Neural crest cell (in vitro differentiated cells): ENCODE measurements at places on chromosomes 6 and 20. TPM values are rescaled to one million over a fixed set of nuclear protein-coding genes. Genes with fewer than 3 reads are reported as not detected.
A peak's percentile ranks its signal among the peaks of the same experiment; 100 is the strongest.

Gene EYS
- 0.40 and 0.48 TPM in 2 replicates for total RNA-seq

Gene POM121L2
- not detected in 2 replicates for total RNA-seq

Gene TTK
- 45.0 and 45.5 TPM in 2 replicates for total RNA-seq

Gene ANKEF1
- total RNA-seq, result 3.7 and 3.8 TPM in 2 replicates

Gene EYA4
- 0.86 and 1.6 TPM in 2 replicates for total RNA-seq

Gene FUCA2
- total RNA-seq, result 48.9 and 52.3 TPM in 2 replicates

Gene ASIP
- not detected in 2 replicates for total RNA-seq

Gene LRRC73
- 2.1 and 2.7 TPM in 2 replicates for total RNA-seq

Gene BEND3
- total RNA-seq, result 24.1 and 24.9 TPM in 2 replicates

GRCh38 chr20:47196091-47197081 is 160.1 kb downstream of the ZMYND8 start:
- H3K4me1 ChIP-seq, result peaks cover 7% of the 10 kb centered on the region
- peak; percentile 81 for DNase-seq
- peaks cover 3% of the 10 kb centered on the region for H3K27me3 ChIP-seq
- H3K27ac ChIP-seq, result no peak overlapping the region
- H3K36me3 ChIP-seq, result no peaks in the 10 kb centered on the region

DNA sequence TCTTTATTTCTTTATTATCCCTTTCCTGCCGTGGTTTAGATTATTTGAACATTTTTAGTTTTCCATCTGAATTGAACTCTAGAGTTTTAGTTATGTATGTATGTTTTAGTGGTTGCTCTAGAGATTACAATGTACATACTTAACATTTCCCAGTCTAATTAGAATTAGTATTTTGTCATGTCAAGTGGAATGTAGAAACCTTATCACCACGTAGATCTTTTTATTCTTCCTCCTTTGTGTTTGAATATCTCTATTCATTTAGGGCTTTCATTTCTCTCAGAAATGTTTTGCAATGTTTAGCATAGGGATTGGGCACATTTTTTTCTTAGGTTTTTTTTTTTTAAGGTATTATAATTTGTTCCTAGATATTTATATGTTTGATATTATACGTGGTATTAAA is 73.1 kb upstream of the EZR start:
- no peak for DNase-seq
- H3K27ac ChIP-seq, result no peak overlapping the region
- no peak overlapping the region for H3K4me3 ChIP-seq
- H3K4me1 ChIP-seq, result peaks cover 5% of the 10 kb centered on the region

- H3K4me3 ChIP-seq, result no peak overlapping the region
- H3K36me3 ChIP-seq, result no peaks in the 10 kb centered on the region
- H3K4me1 ChIP-seq, result peaks cover 5% of the 10 kb centered on the region
- peaks cover 4% of the 10 kb centered on the region for H3K27me3 ChIP-seq
- DNase-seq, result no peak
Observed at GRCh38 chr20:20010639-20011500, 6.3 kb upstream of the NAA20 start.

DNA sequence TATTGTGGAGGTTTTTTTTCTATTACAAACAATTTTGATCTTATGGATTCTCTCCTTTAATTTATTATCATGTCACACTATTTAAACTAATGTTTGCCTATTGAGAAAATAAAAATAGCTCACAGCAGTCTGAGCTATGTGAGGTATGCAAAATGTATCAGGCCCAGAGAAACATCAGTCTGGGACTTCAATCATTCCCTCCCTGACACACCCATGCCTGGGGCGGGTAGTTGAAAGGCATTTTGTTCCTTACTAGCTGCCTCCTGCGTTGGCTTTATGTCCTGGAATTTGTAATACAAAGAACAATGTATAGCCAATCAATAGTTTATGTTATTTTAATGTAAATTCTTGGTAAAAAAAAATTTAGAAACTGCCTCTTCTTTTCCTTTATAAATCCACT is 403.3 kb downstream of the EPM2A start:
- H3K27ac ChIP-seq, result no peak overlapping the region
- no peaks in the 10 kb centered on the region for H3K4me1 ChIP-seq
- H3K27me3 ChIP-seq, result no peaks in the 10 kb centered on the region
- H3K36me3 ChIP-seq, result no peaks in the 10 kb centered on the region
- no peak overlapping the region for H3K4me3 ChIP-seq
- no peak for DNase-seq

DNA sequence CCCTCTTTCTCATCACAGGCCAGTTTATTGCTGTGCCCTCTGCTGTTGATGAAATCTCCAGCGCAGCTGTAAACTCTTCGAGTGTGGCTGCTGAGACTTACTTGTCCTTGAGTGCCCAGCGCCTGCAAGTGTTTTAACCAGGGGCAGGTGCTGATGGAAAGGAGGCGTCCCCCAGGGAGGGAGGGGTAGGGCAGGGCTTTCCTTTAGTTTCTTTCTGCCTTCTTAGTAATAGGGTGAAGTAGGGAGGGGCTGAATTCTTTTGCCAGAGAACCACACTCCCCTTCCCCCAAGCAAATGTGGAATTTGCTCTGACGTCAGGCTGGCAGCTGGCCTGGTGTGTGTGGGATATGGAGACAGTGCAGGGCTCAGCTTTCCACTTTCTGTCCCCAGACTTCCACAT is 61.2 kb downstream of the IGF2R start:
- peaks cover 17% of the 10 kb centered on the region for H3K36me3 ChIP-seq
- no peaks in the 10 kb centered on the region for H3K27me3 ChIP-seq
- peaks cover 13% of the 10 kb centered on the region for H3K4me1 ChIP-seq
- H3K4me3 ChIP-seq, result peak overlapping the region; percentile 0
- DNase-seq, result no peak

DNA sequence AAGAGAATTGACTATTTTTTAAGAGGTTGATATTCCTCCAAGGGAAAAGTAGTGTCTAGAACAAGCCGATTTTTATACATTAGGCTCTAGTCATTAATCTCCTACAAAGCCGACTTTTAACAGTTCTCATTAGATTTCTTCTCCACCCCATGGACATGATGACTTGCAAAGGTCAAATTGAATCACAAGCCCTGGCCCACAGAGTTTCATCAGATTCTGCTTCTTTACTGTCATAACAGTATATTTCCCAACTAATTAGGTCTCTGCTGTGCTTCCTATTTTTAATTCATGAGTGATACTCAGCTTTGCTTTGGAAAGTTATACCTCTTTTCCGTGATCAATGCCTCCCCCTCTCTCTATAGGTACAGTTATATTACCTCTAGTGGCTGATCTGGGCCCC is 90.6 kb upstream of the ADGRB3 start:
- peaks cover 5% of the 10 kb centered on the region for H3K36me3 ChIP-seq
- H3K27me3 ChIP-seq, result no peaks in the 10 kb centered on the region
- DNase-seq, result no peak
- H3K4me3 ChIP-seq, result no peak overlapping the region
- H3K4me1 ChIP-seq, result no peaks in the 10 kb centered on the region
- H3K27ac ChIP-seq, result no peak overlapping the region

DNA sequence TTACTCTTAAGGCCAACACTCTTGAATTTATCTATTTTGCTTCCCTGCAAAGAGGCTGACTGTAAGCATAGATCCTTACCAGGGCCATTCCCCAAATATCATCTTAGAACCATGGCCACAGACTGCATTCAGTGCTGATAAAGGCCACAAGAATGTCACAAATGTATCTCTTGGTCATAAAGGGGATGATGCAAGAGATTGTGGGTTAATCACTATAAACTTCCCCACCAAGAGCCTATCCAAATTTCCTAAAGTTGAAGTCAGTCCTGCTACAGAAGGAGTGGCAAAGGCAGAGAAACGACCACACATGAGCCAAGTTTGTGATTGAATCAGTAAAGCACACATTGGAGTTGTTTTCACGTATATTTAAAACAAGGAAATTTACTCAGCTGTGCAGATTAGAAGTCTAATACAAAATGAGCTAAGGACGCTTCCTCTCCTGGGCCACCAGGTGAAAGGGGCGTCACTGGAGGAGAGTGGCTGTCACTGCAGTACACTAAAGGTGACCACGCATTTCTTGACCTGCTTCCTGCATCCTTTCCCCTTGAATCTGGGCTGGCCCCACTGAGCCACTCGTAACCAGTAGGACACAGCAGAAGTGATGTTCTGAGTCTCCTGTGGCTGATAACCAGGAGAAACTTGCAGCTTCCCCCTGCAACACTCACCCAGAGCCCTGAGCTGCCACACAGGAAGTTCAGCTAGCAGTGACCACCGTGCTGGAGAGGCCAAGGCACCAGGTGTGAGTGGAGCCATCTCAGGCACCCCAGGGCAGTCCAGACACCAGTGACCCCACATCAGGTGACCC is 181.9 kb downstream of the SYNDIG1 start:
- H3K27me3 ChIP-seq, result no peaks in the 10 kb centered on the region
- no peaks in the 10 kb centered on the region for H3K4me1 ChIP-seq
- no peak overlapping the region for H3K4me3 ChIP-seq
- no peaks in the 10 kb centered on the region for H3K36me3 ChIP-seq
- H3K27ac ChIP-seq, result no peak overlapping the region
